ENCODE measurements at places on chromosomes 12 and 14.

GRCh38 chr12:67827820-67828383 is 161.3 kb upstream of the IFNG-AS1 start:
- no peak for DNase-seq

GRCh38 chr14:89418976-89419375 is 1.9 kb upstream of the FOXN3 start:
- DNase-seq, result peak; percentile 34

DNA sequence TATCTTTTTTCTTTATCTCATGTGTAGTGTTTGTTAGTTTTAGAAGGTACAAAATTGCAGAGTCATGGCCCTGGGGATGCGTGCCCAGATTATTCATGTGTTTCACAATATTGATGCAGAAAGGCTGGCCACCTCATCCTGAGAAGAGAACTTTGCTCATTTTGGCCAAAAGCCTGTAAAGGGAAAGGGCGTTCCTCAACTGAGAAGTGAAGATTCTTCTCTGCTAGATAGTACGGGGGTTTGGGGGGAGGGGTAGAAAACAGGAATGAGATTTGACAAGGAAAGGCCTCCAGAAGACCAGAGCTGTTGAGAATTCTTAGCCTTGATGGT is 1.7 kb downstream of the MGST1 start:
- DNase-seq, result peak; percentile 11

DNA sequence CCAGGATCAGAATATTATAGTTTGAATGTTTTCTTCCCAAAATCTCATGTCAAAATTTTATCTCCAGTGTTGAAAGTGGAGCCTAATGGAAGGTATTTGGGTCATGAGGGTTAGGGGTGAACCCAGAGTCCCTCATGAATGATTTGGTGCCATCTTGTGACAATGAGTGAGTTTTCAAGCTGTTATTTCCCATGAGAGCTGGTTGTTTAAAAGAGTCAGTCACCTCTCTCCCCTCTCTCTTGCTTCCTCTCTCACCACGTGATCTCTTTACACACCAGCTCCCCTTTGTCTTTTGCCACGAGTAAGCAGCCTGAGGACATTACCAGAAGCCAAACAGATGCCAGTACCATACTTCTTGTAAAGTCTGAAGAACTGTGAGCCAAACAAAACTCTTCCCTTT is 561.6 kb downstream of the RERGL start:
- no peak for DNase-seq

- no peak for DNase-seq
These were observed 69.5 kb downstream of the SPPL3 start for GRCh38 chr12:120834489-120835303.

DNA sequence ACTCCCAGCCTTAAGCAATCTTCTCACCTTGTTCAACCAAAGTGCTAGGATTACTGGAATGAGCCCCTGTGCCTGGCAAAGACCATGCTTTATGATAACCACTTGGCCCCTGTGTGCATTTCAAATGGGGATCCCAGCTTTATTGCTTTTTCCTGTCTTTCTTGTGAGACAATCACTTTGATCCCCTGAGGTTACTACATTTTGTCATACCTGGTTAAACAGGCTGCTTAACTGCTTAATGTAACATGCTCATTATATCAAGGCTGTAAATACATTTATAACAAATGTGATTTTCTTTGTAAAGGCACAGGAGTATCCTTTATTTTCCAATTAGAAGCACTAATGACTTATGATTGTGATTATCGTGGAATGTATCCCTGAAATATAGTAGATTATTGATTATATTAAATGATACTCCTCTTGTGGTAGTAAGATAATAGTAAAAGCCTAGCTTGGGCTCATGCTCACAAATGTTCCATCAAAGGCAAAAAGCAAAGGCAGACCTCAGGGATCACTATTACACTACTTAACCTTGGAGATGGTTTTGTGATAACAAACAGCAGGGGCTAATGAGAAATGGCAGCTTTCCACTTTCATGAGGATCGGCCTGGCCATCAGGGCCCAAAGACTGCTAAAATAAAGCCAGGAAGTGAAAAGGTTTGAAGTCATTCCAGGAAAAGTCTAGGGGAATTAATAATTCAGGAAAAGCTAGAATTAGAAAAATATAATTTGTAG is 290.8 kb upstream of the MDGA2 start:
- DNase-seq, result no peak

DNA sequence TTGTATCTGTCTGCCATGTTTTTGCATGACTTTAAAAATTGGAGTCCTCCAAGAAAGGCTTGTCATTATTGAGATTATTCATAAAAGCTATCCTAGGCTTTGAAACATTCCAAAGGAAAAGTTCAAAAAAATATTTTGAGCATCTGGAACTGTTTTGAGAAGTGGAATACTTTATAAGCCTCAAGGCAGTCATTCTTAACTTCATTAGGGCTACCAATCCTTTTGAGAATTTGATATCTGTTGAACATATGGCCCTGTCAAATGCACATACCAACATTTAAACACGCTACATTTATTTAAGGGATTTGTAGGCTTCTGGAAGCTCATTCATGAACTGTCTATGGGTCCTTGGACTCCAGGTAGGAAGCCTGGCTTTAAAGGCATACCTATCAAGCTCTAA is 77.0 kb downstream of the TMEM117 start:
- DNase-seq, result no peak

DNA sequence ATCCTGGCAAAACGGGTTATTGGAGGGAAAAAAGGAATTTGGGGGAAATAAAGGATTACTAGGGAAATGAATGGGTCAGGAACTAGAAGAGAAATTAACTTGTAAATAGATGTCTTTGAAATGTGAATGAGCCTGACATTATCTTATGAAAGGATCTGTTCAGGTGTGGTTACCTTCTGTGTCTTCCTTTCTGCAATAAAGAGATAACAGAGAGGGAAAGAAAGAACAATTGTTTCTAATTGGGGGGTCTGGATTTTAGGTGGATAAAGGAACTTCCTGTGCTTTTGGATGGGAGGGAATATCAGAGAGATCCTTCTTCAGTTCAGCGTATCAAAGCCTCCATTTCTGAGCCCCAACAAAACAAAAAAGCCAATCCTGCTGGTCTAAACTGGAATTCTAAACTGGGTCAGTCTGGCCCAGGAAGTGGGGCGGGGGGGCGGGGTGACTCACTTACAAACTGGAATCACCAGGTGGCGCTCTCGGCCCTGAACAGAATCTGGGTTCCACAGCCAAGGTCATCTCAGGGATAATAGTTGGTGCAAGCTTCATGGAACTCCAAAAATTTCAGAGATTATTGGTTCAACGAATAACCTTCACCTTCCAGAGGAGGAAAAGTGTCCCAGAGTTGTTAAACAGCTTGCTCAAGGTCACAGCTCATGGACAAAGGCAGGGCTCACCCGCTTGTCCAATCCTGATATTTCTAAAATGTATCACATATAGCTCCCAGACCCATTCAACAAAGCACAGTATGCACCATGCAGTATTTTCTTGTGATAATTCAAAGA is 15.2 kb upstream of the PEBP1 start:
- peak; percentile 50 for DNase-seq

GRCh38 chr12:131829356-131829747 is 1.2 kb downstream of the MMP17 start:
- DNase-seq, result no peak

- DNase-seq, result no peak
These were observed 211.8 kb downstream of the FOXN3 start for GRCh38 chr14:89205137-89205740.

GRCh38 chr14:62462988-62463387 is 582.3 kb downstream of the KCNH5 start:
- DNase-seq, result no peak

GRCh38 chr14:80930836-80931389 is 10.6 kb downstream of the CEP128 start:
- peak; percentile 45 for DNase-seq

DNA sequence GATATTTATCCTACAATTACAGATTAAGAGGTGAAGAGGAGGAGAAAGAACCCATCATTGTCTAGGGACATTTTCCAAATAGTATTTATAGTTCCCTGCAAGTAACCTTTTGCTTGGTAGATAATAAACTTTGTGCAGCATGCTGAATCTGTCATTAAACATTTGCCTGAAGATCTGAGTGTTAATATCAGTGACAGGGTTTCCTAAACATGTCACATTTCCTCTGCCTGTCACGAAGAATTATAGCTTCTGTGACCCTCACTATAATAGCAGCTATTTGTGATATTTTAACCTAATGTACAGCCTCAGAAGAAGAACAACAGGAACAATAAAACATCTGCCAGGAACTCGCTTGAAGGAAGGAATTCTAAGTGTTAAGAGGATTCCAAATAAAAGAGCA is 350.3 kb downstream of the GXYLT1 start:
- DNase-seq, result no peak

- no peak for DNase-seq
These were observed 162.1 kb upstream of the IFNG-AS1 start for GRCh38 chr12:67826946-67827720.

DNA sequence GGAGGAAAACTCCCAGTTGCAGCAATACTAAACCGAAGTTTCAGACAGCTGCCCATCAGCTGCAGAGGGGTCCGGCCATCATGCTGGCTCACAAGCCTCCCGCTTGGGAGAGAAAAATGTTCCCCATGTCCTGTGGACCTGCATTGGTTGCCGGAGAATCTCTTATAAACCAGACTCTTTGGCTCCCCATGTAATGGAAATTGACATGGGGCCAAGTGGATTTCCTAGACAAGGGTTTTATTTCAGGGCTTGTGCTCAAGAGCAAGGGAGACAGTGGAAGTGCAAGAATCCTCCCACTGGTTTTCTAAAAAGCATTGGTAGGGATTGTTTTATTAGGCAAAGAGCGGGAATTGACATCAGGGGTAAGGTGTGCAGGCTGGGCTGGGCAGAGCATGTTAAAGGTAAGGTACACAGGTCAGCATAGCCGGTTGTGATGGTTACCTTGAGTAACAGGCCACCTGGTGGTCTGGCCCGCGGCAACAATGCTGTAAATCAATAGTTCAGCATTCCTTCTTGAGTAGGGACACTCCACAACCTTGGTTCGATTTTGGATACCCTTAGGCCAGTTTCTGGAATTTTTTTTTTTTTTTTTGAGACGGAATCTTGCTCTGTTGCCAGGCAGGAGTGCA is 135.4 kb downstream of the UNC79 start:
- DNase-seq, result no peak

- no peak for DNase-seq
These were observed 153.4 kb upstream of the PDZRN4 start for GRCh38 chr12:41034686-41035085.

- no peak for DNase-seq
These were observed 361.7 kb downstream of the SNAPC1 start for GRCh38 chr14:62123961-62124360.

- no peak for DNase-seq
These were observed 2.0 kb downstream of the INTS13 start for GRCh38 chr12:26935636-26936378.

DNA sequence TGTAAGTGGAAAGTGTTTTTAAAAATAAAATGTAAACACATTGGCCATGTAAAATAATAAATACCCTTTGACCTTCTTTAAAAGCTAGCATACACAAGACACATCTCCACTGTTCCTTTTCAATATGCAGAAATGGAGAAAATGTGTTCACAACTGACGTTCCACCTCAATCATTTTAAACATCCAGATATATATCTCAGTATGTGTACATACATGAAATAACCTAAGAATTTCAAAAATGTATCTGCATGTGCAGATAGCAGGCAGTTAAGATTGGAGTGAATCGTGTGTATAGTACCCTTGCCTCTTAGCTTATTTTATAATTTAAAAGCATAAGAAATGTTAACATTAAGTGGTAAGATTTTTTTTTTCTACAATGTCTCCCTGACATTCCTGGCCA is 406.2 kb upstream of the FLRT2 start:
- DNase-seq, result no peak

DNA sequence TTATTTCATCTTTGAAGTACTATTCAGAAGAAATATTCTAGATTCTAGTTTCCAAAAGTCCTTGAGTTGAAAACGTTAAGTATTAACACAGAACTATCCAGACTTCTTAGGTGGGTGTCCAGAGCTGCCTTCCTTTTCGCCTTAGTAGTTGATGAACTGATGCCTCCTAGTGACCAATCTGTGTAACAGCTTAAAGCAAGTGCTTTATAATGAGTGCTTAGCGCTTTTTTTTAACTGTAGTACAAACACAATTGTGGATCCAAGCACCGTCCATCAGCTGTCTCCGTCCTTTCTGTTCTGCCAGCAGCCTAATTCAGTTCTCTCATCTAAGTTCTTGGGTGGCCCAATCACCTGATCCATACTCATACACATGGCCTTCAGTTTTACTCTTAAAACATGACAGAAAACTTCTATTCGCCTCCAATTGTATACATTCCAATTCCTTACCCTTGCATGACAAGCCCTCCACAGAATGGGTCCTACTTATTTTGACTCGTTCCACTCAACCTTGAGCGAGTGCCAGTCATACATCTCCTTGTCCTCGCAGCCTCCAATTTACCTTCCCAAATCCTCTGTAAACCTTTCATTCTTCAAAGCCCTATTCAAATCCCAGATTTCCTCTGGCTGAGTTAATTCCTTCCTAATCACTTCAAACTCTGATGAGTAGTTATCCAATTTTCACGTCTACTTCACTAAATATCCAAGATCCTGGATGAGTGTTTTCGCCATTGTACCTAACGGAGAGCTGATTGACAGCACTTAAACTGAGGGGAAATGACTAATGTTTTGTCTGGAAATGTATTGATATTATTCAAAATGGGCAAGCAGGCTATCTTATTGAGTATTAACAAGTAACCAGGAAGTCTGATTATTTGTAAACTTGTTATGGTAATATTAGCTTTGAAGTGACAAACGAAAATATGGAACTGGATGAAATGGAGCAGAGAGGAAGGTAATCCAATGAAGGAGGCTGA is 5.8 kb upstream of the PHLDA1 start:
- peak; percentile 25 for DNase-seq

DNA sequence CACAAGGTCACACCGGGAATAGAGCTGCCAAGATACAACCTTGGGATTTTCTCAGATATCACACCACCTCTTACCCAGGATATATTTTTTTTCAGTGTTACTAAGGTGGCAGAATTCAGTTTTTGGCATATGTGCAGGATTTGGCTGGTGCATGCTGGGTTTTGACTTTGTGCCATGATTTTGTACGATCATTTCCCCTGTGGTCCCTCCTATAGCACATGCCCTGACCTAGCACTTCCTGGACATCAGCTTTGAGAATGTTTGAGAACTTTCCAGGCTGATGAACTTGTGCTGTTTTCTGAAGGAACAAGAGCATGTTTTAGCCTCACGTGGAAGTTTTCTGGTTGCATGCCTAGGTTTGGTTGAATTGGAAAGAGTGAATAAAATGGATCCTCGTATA is 11.0 kb upstream of the TBPL2 start:
- no peak for DNase-seq

DNA sequence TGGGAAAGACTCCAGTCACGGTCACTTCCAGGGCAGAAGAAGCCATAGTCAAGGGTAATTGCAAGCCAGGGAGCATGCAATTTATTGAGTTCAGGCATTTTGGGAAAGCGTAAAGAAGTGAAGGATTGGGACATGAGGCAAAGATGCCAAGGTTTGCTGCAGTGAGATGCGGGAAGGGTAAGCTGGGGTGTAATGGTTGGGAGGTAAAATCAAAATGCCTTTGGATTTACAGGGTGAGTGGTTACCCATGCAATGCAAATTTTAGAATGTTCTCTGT is 167.5 kb downstream of the BRMS1L start:
- no peak for DNase-seq

GRCh38 chr12:54442961-54443360 is 23.9 kb upstream of the ITGA5 start:
- DNase-seq, result no peak

GRCh38 chr14:101133068-101133467 is 229.5 kb upstream of the RTL1 start:
- no peak for DNase-seq
